ENCODE measurements at places on chromosomes 7 and 10. TPM values are rescaled to one million over a fixed set of nuclear protein-coding genes. Genes with fewer than 3 reads are reported as not detected.

STEAP1 gene
- 42.7 TPM for total RNA-seq

CHST3 gene
- total RNA-seq, result 11.5 TPM

TMEM225B gene
- not detected for total RNA-seq

DNA2 gene
- total RNA-seq, result 18.2 TPM

HABP2 gene
- not detected for total RNA-seq

TEX36 gene
- total RNA-seq, result not detected

NKX2-3 gene
- not detected for total RNA-seq

FZD8 gene
- 9.1 TPM for total RNA-seq

ZNF467 gene
- 6.5 TPM for total RNA-seq

MRPS33 gene
- total RNA-seq, result 34.1 TPM

GNGT1 gene
- not detected for total RNA-seq

RNF148 gene
- total RNA-seq, result 0.83 TPM

SLC13A1 gene
- not detected for total RNA-seq

MNX1 gene
- not detected for total RNA-seq

CAV2 gene
- total RNA-seq, result 179 TPM

PLXNA4 gene
- 20.4 TPM for total RNA-seq

EBLN1 gene
- not detected for total RNA-seq

COL13A1 gene
- 47.5 TPM for total RNA-seq

CALML5 gene
- total RNA-seq, result not detected

TCAF2 gene
- total RNA-seq, result 7.1 TPM

ALOX5 gene
- total RNA-seq, result not detected

EGR2 gene
- 0.46 TPM for total RNA-seq

DIP2C gene
- 10.7 TPM for total RNA-seq

GBF1 gene
- 49.7 TPM for total RNA-seq

SCIN gene
- 0.69 TPM for total RNA-seq

ADAM12 gene
- 0.33 TPM for total RNA-seq

IQUB gene
- not detected for total RNA-seq

PODXL gene
- 264 TPM for total RNA-seq

MRPS17 gene
- 19.5 TPM for total RNA-seq

EPO gene
- not detected for total RNA-seq

ZNF239 gene
- 0.51 TPM for total RNA-seq

GDF2 gene
- not detected for total RNA-seq

HOXA11 gene
- total RNA-seq, result 16.7 TPM

PNLIPRP1 gene
- not detected for total RNA-seq

NEUROD6 gene
- total RNA-seq, result not detected

SLIT1 gene
- total RNA-seq, result 0.05 TPM

RARRES2 gene
- not detected for total RNA-seq

PON1 gene
- total RNA-seq, result not detected

TMEM72 gene
- not detected for total RNA-seq

PLA2G12B gene
- not detected for total RNA-seq

TMEM270 gene
- total RNA-seq, result not detected

LBX1 gene
- total RNA-seq, result not detected

KIFBP gene
- 37.3 TPM for total RNA-seq

R3HCC1L gene
- total RNA-seq, result 11.1 TPM

OR6V1 gene
- total RNA-seq, result not detected

ABCB1 gene
- total RNA-seq, result 13.4 TPM

CYP3A4 gene
- not detected for total RNA-seq

OR2A1 gene
- not detected for total RNA-seq

KIAA1217 gene
- 10.3 TPM for total RNA-seq

ZNF727 gene
- total RNA-seq, result not detected

EN2 gene
- not detected for total RNA-seq

CALY gene
- total RNA-seq, result not detected

CLRN3 gene
- total RNA-seq, result not detected

PDLIM1 gene
- total RNA-seq, result 122 TPM

PRKG1 gene
- total RNA-seq, result 0.18 TPM

EBF3 gene
- 2.0 TPM for total RNA-seq

CLDN4 gene
- total RNA-seq, result 0.25 TPM

CASP7 gene
- 43.1 TPM for total RNA-seq

All from endothelial cell of umbilical vein (primary cell).